Prostate gland (tissue), 2 donors: ENCODE measurements at places on chromosomes 1 and 21. TPM values are rescaled to one million over a fixed set of nuclear protein-coding genes. Genes with fewer than 3 reads are reported as not detected.

DNA sequence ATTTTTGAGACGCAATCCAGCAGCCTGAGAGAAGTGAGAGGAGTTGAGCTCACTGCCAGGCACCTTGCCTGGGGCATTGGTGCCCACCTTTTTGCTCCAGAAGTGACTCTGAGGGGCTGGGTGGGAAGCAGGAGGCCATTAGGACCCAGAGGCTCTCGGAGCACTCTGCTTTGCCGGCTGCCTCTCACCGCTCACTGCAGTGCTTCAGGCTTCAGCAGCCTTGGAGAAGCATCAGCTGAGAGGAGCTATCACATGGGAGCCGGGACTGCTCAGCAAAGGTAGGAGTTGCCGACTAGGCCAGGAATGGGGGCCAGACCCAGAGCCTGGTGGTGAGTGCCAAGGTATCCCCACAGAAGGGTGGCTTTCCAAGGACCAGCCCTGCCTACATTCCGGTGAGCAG, at the start of gene GPR61:
TSS of gene GPR61 (plus strand) at position 197 of the 400 bp plus-strand sequence. CDS start 3,151 bp downstream, outside the sequence.
- H3K4me1 ChIP-seq, result no peaks in the 10 kb centered on the region
- H3K36me3 ChIP-seq, result no peaks in the 10 kb centered on the region
- no peaks in the 10 kb centered on the region for H3K27me3 ChIP-seq
- no peak within 1 kb of the TSS for H3K4me3 ChIP-seq
- DNase-seq, result no peak

DNA sequence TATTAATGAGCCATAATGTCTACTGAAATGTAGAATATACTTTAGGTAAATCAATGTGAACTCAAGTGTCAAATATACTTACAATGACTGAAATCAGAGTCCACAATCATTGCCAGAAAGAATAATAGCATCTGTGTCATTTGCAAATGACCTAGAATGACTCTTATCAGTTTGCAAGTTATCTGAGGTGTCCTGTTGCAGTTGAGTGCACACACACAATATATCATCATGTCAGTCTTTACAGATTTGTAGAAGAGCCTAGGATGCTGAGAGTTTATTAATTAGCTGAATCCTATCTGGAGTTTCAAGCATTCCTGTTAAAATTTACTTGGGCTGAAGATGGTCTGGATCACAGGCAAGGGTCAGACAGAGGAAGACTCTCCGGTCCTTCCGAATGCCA, 324.0 kb upstream of the GREM2 start:
- H3K27me3 ChIP-seq, result no peaks in the 10 kb centered on the region
- no peak overlapping the region for H3K27ac ChIP-seq
- no peaks in the 10 kb centered on the region for H3K4me1 ChIP-seq
- no peaks in the 10 kb centered on the region for H3K36me3 ChIP-seq
- no peak for DNase-seq

- H3K36me3 ChIP-seq, result no peaks in the 10 kb centered on the region
- no peak overlapping the region for H3K27ac ChIP-seq
- H3K4me3 ChIP-seq, result no peak overlapping the region
These were observed 241.2 kb downstream of the TRABD2B start for GRCh38 chr1:47756006-47756405.

DNA sequence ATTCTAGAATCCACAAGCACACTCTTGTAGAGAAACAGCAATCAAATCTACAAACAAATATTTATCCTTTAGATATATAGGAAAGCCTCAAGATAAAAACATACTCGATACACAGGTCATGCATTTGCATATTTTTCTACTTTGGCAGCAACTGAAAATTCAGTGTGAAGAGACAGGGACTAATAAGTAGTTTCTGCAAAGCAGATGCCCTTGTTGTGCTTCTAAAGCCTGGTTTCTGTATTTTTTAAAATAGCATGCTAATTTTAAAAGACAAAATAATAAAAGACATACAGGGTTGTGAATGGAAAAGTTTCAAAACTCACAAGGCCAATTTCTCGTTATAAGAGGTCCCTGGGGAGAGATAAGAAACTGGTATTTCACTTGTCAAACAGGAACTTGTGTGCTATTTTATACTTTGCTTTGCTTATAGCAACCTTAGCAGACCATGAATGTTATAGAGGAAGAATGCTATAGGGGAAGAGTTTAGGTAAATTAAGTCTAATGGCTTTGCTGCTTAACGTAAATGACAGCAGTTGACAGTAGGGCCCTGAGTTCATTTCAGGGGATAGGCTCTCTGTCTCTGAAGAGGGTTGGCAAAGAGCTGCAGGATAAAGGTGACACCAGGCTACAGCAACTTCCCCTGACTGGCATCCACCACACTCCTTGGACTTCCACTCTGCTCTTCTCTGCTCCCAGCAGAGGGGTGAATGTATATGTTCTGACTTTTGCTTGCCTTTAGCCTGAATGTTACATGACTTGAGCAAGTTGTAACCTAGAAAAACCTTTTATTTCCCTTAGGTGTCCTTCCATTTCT, 9.4 kb upstream of the RGS13 start:
- H3K27ac ChIP-seq, result no peak overlapping the region
- no peak for DNase-seq
- H3K4me3 ChIP-seq, result no peak overlapping the region
- no peaks in the 10 kb centered on the region for H3K27me3 ChIP-seq
- no peaks in the 10 kb centered on the region for H3K36me3 ChIP-seq
- H3K4me1 ChIP-seq, result no peaks in the 10 kb centered on the region

DNA sequence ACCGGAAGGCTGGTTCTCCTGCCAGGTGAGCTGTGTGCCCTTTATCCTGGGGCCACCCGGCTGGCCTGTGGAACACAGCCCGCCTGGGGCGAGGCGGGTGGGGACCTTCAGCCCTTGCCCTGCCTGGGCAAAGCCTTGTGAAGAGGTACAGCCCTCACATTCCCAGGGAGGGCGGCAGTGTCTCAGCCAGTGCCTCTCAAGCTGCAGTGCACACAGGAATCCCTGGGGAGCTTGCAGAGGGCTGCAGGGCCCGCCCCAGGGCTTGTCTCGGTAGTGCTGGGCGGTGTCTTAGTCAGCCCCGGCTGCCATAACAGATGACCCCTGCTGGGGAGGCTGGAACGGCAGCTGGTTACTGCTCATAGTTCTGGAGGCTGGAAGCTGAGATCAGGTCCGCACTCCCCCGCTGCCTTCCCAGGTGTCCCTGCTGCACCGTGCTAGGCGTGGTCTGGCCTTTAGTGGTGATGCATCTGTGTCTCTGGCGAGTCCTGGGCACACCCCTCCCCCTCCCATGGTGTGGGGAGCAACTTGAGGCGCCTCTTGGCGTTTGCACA, 12.6 kb downstream of the DFFB start:
- H3K27me3 ChIP-seq, result no peaks in the 10 kb centered on the region
- no peak overlapping the region for H3K4me3 ChIP-seq
- DNase-seq, result no peak

GRCh38 chr1:152505083-152505482, 5.5 kb upstream of the LCE5A start:
- no peak overlapping the region for H3K4me3 ChIP-seq
- no peaks in the 10 kb centered on the region for H3K36me3 ChIP-seq
- DNase-seq, result no peak
- H3K27ac ChIP-seq, result no peak overlapping the region

CHIA gene
- not detected for total RNA-seq

NBPF1 gene
- total RNA-seq, result 29.9 TPM

SYCP1 gene
- total RNA-seq, result 9.3 TPM
